ENCODE measurements at places on chromosomes 7 and 10.
A peak's percentile ranks its signal among the peaks of the same experiment; 100 is the strongest.

DNA sequence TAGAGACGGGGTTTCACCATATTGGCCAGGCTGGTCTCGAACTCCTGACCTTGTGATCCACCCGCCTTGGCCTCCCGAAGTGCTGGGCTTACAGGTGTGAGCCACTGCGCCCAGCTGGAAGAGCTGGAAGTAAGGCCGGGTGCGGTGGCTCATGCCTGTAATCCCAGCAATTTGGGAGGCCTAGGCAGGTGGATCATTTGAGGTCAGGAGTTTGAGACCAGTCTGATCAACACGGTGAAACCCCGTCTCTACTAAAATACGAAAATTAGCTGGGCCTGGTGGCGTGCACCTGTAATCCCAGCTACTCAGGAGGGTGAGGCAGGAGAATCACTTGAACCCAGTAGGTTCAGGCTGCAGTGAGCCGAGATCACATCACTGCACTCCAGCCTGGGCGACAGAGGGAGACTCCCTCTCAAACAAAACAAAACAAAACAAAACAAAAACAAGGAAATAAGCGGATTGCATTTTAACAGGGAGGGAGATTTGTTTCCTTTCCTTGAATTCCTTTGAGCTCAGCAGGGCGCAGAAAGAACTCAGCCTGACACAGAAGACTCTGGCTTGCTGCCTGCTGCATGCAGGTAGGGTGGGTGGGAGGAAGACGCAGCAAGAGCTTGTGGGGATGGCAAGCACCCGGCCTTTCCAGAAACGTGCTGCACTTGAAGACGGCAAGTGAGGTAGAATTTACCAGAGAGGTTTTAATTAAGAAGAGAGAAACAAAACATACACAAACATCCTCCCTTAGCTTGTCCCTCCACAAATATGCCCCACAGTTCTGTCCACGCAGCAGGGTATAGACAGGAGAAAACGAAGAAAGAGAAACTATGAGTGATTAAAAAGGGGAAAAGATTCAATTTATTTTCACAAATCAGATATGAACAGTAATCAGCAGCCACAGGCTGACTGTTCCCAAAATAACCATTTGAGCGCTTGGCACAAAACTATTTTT is 148.0 kb downstream of the RNF216 start:
- DNase-seq = no peak

- no peak for DNase-seq
Measured at GRCh38 chr7:1260244-1260635, 27.6 kb downstream of the UNCX start.

GRCh38 chr7:42198974-42199668 is 37.9 kb downstream of the GLI3 start:
- peak; percentile 52 for DNase-seq

DNA sequence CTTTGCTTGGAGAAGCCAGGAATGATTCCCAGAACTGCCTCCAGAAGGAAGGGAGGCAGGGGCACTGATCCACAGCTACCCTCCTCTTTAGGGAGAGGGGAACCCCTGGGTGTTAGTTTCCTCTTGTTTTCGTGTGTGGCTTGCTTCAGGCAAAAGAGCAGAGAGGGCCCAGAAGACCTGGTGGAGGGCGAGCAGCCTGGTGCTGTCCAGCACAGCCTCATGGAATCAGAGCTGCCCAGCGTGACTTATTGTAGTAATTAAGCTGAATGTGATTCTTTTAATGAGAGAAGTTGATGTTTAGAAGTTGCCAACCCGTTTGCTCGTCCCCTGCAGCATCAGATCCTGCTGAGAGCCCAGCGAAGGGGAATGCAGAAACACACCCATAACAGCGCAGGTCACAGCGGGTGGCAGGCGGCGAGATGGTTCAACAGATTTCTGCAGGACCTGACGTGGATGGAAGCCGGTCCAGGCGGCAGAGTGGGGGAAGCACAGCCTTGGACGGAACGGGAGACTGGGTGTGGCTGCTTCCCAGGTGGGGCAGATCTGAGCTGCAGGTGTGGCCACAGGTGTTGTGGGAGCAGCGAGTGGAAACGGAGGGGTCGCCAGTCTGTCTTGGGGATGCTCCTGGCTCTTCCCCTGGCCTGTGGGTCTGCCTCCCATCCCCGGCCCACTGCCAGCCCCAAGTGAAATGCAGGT is 53.7 kb upstream of the SHH start:
- DNase-seq = no peak

DNA sequence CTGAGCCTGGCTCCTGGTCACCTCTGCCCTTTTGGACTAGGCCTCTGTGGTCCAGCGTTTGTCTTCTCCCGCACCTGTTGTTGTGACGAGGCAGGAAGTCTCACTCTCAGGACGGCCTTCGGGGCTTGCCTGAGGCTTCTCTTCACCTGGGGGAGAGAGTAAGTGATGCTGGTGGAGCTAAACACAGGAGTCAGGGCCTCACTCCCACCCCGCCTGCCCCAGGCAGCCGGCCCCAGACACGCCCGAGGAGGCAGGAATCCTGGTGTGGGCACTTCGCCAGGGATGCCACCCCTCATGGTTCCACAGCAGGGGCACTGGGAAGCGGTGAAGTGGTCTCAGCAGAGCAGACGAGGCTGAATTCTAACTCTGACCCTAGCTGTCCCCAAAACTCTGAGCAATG is 42.4 kb downstream of the IL2RA start:
- no peak for DNase-seq

DNA sequence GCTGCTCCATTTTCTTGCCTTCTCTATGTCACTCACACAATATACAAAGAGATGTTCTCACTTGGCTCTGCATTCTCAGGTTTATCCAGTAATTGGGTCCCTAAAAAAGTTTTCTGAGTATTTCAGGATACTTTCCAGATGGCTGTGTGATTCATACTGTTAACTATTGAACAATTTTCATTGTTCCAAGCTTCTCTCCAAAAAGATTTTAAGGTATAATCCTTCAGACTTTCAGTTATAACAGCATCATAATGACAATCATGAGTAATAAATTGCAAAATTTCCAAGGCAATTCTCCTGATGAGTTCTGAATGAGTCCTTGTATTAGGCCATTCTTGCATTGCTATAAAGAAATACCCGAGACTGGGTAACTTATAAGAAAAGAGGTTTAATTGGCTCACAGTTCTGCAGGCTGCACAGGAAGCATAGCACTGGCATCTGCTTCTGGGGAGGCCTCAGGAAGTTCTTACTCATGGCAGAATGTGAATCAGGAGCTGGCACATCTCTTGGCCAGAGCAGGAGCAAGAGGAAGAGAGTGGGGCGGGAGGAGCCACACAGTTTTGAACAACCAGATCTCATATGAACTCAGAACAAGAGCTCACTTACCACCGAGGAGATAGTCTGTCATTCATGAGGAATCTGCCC is 148.1 kb downstream of the SLC16A9 start:
- DNase-seq = peak; percentile 1

- DNase-seq = peak; percentile 48
Measured at GRCh38 chr10:69994262-69994661, 58.4 kb upstream of the MACROH2A2 start.

- DNase-seq = no peak
Measured at GRCh38 chr7:129334473-129334872, 99.8 kb upstream of the STRIP2 start.

DNA sequence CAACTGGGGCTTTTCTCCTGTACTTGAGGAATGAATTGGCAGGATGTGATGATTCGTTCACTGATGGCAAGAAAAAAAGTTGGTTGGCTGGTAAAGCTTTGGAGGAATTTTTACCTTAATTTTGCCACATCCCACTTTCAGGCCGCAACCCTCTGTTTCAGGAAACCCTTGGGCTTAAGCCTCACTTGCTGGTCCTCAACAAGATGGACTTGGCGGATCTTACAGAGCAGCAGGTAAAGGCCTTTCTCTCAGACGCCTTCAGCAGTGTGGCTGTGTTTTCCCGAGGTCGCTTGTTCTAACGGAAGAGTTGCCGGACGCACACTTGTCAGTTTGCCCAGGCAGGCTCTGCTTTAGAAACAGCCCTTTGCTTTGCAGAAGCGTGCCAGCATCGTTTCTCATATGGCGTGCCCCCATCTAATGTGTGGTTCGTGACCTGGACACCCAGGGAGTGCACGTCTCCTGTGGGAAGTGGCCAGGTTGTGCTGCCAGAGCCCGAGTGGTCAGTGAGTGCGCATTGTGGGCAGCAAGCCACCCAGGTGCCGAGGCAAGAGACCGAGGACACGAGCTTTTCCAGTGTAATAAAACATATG is 2.2 kb downstream of the MTG1 start:
- DNase-seq = no peak

Measured in EL (cell line).